T-helper 1 cell (primary cell): ENCODE measurements at places on chromosomes 16 and 17.

DNA sequence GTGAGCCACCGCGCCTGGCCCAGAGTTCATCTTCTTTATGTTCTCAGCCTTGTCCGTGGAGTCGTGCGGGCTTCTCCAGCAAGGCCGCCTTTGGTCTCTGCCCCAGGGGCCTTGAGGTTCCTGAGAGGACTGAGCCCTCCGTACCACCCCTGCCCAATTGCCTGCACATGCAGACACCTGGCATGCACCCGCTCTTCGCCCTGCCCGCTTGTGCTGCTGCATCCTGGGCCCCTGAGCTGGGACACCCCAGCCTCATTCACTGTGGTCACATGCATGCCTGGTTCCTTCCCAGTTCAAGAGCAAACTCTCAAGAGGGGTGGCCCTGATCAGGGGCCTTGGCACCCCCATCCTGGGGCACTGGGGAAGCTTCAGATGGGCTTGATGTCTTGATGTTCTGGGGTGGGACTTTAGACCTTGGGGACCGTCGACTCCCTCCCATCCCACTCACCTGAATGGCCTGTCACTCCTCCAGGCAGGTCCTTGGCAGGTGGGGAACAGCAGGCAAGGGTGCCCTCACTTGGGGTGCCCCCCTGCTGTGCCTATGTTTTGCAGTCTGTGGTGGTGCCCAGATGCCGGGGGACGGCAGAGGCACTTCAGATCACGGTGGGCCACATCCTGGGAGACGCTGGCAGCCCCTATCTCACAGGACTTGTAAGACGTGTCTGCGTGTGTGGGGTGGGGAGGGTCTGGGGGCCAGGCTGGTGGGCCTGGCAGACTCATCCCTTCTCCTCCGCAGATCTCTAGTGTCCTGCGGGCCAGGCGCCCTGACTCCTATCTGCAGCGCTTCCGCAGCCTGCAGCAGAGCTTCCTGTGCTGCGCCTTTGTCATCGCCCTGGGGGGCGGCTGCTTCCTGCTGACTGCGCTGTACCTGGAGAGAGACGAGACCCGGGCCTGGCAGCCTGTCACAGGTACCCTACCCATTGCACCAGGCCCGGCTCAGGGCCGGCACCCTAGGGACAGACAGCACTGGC lies 12.7 kb upstream of the SPNS2 start:
- peak; percentile 25 for DNase-seq

DNA sequence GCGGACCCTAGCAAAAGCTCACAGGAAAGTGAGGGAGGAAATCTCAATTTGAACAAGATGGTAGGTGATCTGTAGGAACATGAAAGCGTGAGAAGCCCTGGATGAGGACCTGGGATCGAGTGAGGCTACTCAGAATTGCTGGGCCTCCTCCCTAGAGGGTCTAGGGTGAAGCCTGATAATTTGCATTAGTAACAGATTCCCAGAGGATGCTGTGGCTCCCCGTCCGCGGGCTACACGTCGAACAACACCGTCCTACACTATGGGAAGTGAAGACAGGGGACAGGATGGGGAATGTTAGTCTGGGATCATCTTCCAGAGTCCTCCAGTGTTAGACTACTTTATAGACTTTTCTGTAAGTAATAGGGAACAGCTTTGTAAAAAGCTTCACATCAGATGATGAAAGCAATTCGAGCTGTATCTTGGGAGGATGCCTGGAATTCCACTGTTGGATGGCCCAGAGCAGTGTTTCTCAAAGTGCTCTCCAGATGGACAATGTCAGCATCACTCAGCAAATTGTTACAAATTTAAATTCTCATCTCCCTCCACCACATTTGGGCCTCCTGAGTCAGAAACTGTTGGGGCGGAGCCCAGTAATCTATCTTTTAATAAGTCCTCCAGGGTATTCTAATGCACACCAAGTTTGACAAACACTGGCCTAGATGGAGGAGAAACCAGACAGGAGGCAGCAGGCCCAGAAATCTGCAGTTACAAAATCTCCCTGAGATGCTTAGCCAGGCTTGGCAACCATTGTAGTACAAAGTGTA lies 6.5 kb downstream of the FNDC8 start:
- no peak for DNase-seq

- DNase-seq = no peak
Observed at GRCh38 chr17:31318851-31319661, 2.4 kb downstream of the EVI2A start.

DNA sequence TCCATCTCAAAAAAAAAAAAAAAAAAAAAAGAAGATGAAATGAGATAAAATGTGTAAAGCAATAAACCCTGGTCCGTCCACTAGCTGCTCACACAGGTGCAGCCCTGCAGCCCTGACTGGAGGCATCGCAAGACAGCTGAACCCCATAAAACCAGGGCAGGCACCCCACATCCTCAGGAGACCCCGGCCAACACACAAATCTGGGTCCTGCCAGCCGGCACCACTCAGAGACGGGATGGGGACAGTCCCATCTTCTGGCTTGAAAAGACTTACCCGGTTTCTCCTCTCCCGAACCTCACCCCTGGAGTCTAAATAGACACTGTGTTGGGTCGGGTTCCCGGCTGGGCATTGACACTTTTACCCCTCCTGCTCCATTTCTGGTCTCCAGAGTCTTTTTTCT lies 52.7 kb upstream of the TNRC6C start:
- DNase-seq = no peak

- DNase-seq = peak; percentile 15
Observed at GRCh38 chr17:68102318-68102758, 66.8 kb downstream of the KPNA2 start.

DNA sequence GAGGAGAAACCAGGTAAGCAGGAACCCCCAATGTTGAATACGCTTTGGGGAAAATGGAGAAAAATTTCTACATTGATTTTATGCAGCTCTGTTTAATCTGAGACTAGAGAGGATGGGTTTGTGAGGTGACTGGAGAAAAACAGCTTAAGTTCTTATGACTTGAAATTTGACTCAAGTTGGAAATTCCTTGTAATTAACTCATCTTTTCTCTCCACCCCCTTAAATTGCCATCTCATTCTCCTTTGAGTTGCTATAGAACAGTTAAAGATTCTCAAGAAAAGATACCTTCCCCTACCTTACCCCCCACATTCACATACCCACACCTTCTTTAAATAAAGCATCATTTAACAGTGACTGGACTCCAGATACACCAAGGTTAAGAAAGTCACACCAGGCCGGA lies 24.2 kb downstream of the ZNRF1 start:
- no peak for DNase-seq

DNA sequence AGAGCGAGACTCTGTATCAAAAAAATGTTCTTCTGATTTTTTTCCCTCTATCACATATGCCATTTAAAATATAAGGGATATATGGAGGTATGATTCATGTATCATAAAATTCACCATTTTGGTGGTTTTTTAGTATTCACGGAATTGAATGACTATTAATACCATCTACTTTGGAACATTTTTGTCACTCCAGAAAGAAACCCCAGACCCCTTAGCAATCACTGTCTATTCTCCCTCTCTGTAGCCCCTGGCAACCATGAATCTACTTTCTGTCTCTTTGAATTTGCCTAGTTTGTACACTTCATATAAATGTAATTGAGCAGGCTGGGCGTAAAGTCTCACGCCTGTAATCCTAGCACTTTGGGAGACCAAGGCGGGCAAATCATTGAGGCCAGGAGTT lies 75.9 kb downstream of the PRKCA start:
- DNase-seq = no peak

DNA sequence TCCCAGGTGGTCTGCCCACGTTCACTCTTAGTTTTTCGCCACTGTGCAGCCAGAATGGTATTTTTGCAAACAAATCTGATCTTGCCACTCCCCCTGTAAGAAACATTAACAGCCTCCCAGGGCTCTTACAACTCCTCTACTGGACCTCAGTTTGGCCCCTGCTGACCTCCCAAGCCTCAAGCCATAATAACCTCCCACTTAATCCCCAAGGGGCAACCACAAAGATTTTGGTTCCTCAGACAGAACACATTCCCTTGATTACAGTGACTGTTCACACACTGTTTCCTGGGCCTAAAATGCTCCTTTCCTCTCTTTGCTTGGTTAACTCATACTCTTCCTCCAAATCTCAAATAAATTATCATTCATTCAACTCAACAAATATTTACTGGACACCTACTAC lies 21.5 kb upstream of the CD300E start:
- no peak for DNase-seq

- DNase-seq = no peak
Observed at GRCh38 chr16:88941913-88942909, 34.8 kb downstream of the CBFA2T3 start.

DNA sequence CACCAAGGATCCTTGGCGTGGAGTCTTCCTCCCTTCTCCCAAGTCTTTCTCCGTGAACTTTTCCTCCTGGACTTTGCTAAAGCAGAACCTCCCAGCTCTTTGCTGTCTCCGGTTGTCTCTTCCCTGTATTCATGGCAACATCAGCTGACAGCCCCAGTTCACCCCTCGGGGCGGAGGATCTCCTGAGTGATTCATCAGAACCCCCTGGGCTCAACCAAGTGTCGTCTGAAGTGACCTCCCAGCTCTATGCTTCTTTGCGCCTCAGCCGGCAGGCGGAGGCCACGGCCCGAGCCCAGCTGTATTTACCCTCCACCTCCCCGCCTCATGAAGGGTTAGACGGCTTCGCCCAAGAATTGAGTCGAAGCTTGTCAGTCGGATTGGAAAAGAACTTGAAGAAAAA lies 943 bp downstream of the CNTROB start:
- DNase-seq = no peak

- no peak for DNase-seq
Observed at GRCh38 chr17:73101031-73101430, 8.5 kb upstream of the SLC39A11 start.

DNA sequence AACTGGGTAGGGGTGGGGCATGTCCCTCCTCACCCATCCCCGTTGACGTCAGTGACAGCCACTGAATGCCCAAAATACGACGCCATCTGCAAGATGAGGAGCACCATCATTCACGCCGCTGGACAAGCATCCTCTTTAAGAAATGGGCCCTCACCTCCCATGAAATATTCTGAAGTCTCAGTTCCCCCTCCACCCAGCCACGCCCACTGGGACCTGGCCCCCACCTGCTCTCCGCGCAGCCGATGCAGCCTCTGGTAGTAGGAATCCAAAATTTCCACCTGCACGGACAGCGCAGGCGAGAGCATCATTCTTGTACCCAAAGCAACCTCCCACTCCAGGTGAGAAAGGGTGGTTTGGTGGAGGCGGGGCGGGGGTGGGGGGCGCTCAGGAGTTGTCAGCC lies 5.6 kb downstream of the ITGA2B start:
- DNase-seq = no peak

DNA sequence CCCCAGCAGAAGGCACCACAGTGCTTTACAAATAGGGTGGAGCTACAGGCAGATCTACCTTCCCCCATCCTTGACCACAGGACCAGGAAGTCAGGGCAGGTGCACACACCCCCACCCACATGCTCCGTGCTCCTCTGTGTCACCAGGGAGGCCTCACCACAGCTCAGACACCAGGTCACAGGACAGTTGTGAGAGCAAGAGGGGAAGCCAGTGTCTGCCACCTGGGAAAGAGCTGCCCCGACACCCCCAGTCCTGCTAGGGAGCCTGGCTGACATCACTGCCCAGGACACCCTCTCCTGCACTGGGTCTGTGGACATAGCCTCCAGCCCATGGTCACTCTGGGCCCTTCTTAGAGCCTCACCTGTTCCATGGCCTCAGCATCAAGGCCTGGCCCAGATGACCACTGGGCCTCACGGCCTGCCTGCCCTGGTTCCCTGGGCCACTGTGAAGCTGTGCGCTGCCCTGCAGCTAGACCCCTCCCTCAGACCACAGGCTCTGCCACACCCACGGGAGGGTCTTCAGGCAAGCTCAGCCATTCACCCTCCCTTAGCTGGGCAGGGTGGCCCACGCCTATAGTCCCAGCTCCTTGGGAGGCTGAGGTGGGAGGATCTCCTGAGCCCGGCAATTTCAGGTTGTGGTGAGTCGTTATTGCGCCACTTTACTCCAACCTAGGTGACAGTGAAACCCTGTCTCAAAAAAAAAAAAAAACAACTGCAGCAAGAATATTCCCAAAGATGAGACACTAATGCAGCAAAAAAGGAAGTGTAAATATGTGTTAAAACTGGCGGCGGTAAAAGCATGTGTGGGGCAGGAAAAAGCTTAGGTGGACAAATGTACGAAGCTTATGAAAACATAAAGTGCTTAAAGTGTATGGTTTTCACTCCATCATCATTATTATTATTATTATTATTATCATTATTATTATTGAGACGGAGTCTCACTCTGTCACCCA lies 14.2 kb downstream of the POLR3K start:
- peak; percentile 30 for DNase-seq

GRCh38 chr16:82201351-82201750 lies 31.3 kb upstream of the MPHOSPH6 start:
- no peak for DNase-seq

DNA sequence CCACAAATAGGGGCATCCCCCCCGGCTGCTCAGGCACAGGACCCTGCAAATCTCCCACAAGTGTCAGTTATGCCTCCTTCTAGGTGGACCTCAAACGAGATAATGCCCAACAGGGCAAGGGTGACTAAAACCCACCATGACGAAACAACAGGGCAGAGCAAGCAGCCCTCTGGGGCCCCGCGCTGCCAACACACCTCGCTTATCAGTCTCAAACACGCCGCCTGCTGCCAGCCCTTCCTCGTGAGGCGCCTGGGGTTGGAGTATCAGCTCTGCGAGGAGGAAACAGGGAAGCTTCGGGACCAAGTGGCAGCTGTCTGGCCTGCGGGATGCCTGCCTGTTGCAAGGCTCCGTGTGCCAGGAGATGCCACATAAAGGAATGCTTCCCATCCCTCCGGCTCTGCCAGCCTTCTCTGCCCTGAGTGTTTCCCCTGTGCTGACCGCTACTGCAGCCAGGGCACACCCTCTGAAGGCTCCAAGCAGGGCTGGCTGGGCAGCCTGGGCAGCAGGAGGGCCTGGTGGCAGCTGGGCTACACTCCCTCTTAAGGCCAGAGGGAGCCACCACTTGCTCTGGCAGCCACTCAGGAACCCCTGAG lies 2.5 kb downstream of the SMIM5 start:
- no peak for DNase-seq

GRCh38 chr17:56960596-56961538 lies at the start of gene COIL:
TSS of gene COIL (minus strand) at chr17:56961050. CDS start at chr17:56961019, 31 bp downstream.
- peak; percentile 79 for DNase-seq

DNA sequence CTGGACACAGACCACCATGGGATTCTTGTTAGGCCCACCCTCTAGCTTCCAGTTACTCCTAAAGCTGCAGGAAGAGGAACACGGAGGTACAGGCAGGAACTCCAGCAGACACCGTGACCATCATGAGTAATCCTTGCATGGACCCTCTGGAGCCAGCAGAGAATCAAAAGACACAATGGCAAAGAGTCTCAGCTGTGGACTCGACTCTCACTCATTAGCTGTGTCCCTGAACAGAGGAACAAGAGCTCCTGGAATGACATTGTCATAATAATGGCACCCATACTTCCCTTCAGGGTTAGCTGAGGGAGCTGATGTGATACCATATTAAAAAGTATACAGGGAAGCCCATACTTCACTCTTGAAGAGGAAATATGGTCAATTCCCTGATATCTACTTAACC lies 176.3 kb upstream of the ASIC2 start:
- no peak for DNase-seq

GRCh38 chr17:17812211-17813054 lies 24.4 kb downstream of the SREBF1 start:
- DNase-seq = peak; percentile 51

DNA sequence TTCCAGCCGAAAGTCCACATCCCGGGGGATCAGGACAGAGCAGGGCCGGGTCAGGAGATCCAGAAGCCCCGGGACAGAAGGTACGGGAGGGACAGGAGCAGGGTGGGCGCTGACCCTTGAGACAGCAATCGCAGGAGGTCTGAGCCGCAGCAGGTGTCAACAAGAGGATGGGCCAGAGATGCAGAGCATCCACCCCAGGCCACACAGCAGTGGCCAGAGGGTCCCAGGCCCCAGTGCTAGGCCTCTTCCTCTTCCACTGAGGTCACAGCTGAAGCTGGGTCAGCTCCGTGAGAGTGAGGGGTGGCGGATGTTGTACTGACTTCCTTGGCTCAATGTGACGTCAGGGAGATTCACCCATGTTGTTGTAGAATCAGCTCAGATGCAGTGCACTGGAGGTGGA lies 8.7 kb upstream of the RNF213 start:
- no peak for DNase-seq
